Karpas-422 (cell line): ENCODE measurements at places on chromosomes 6 and 20.

DNA sequence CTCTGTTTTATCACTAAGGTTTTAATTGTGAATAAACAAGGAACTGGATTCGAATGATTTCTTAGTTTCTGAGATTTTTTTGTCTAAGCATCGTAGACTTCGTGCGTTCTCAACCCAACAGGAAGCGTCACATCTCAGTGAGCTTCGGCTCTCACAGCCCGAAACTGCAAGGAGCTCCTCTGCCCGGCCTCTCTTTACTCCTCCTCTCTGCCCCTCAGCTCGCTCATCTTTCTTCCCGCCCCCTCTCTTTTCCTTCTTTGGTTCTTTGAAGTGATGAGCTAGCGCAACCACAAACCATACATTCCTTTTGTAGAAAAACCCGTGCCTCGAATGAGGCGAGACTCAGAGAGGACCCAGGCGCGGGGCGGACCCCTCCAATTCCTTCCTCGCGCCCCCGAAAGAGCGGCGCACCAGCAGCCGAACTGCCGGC is 480 bp upstream of the NT5E start:
- no peak for DNase-seq

DNA sequence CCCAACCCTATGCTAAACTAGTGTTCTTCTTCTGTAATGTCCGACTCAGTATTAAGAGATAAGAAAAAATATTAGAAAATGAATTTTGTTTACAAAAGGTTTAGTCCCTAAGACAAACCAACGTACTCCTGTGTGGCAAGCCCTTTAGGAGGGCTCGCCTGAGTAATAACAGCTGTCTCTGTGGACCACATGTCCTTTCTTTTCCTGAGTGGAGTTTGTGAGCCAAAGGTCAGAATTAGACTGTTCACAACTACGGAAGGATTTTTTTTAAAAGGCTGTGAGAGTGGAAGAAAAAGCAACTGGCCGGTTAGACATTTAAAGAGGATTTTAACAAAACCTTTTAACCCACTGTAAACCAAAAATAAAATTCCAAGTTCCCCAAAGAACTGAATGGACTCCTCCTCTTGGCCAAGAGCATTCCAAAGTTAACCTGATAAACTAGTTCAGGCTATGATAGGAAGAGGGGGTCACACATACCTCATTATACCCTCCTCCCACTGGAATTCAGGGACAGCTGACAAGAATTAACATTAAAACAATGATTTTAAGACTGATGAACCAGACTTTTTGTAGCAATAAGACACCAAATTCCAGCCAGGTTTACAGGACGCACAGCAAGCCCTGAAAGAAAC is 43.5 kb downstream of the FAM184A start:
- DNase-seq: no peak

DNA sequence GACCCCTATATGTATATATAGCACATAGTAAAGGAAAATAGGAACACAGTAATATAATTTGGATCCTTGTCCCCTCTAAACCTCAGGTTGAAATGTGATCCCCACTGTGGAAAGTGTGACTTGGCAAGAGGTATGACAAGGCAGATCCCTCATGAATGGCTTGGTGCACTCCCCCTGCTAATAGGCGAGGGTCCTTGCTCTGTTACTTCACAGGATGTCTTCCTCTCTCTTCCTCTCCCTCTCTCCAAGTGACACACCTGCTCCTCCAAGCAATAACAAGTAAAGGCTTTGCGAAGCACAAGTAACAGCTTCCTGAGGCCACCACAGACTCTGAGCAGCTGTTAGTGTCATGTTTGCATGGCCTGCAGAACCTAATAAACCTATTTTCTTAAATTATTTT is 16.4 kb downstream of the ROMO1 start:
- no peak for DNase-seq

GRCh38 chr6:159973951-159974350 is 5.1 kb downstream of the IGF2R start:
- no peak for DNase-seq

DNA sequence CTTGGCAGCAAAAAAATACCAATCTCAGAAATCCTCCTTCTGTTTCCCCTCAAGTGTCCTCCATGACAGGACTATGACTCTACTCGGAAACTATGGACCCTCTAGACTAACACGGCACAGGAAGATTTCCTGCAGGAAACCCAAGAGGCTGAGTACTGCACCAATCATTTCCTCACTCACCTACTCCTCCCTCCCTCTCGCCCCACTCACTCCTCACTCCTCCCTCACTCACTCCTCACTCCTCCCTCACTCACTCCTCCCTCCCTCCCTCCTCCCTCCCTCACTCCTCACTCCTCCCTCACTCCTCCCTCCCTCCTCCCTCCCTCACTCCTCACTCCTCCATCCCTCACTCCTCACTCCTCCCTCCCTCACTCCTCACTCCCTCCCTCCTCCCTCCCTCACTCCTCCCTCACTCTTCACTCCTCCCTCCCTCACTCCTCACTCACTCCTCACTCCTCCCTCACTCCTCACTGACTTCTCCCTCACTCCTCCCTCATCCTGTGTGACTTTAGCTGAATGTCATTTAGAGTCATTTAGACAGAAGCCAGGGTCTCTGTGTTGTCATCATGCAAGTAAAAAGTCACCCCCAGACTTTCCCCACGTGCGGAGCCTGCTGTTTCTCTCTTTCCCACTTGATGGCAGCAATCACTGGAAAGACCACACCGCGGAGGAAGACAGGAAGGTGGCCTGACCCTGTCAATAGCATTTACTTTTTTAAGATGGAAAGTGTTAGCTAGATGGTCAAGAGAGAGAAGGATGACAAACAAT is 226.8 kb upstream of the PDE10A start:
- peak; percentile 58 for DNase-seq

GRCh38 chr6:162109480-162110050 is 618.0 kb downstream of the PRKN start:
- no peak for DNase-seq

DNA sequence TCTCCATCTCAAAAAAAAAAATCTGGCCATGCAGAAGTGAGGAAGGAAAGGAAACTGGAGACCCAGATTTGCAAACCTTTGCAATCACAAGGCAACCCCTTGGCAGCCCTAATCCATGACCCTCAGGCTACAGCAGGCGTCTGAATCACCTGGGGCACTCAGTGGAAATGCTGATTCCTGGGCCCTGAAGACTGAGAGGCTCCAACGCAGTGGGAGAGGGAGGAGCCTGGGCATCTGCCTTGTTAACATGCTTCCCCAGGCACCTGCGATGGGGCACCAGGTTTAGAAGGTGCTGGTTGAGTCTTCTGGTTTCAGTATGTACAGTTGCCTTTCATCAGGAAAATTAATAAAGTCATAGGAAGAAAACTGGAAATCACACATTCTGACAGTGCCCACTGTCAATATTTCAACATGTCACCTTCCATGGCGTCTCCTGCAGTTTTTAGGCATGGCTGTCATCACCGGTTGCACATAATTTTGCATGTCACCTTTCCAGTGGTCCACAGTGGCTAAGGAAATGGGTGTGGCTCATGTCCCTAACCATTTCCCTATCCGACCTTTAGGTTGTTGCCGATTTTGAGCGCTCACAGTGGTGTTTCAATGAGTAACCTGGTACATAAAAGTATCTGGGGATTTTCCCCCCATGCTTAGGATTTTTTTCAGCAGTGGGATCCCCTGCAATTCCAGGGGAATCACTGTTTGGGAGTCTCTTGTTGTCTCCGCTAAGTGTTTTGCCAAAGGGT is 56.9 kb downstream of the PREX1 start:
- no peak for DNase-seq

- DNase-seq: no peak
These were observed 78.5 kb upstream of the AHI1 start for GRCh38 chr6:135576055-135576454.

GRCh38 chr6:1081551-1082284 is 230.2 kb upstream of the FOXQ1 start:
- DNase-seq: no peak

- DNase-seq: no peak
These were observed 43.7 kb downstream of the TOP1 start for GRCh38 chr20:41072190-41072863.

- DNase-seq: no peak
These were observed 51.2 kb downstream of the BMP6 start for GRCh38 chr6:7777074-7777473.

DNA sequence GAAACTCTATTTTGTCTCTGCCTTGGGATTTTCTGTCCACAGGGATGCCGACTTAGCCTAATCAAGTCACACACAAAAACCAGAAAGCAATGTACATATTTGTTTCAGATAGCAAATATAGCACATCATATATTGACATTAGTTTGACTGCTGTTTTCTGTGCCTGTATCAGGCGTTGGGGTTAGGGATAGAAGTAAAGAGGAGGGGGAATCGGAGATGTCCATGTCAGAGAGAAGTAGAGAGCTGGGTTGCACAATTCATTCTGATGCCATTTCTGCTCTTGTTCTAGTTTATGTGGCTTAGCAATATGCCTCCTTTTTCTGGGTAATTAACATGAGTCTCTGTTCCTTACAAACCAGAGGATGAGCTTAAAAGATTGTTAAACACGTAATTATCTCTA is 14.7 kb upstream of the IPCEF1 start:
- DNase-seq: no peak

DNA sequence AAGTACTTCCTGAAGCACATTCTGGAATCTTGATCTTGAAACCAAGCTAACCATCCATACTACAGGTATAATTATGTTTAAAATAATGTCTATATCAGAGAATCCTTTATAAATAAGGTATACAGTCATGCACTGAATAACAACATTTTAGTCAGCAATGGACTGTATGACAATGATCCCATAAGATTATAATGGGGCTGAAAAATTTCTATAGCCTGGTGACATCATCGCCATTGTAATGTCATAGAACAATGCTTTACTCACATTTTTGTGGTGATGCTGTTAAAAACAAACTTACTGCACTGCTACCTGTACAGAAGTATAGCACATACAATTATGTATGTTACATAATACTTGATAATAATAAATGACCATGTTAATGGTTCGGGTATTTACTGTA is 31.8 kb downstream of the RNF146 start:
- no peak for DNase-seq

DNA sequence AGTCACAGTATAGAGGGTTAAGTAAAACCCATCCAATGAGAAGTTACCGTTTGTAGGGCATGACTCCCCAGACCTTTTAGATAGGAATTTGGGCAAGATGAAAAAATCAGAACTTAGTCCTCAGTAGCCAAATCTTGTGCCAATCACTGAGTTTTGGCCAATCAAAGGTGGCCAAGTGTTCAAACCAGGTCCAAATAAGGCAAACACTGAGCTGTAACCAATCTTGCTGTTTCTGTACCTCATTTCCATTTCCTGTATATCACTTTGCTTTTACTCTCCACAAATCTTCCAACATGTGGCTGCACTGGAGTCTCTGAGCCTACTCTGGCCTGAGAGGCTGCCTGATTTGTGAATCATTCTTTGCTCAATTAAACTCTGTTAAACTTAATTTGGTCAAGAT is 81.8 kb upstream of the GPR6 start:
- DNase-seq: no peak

DNA sequence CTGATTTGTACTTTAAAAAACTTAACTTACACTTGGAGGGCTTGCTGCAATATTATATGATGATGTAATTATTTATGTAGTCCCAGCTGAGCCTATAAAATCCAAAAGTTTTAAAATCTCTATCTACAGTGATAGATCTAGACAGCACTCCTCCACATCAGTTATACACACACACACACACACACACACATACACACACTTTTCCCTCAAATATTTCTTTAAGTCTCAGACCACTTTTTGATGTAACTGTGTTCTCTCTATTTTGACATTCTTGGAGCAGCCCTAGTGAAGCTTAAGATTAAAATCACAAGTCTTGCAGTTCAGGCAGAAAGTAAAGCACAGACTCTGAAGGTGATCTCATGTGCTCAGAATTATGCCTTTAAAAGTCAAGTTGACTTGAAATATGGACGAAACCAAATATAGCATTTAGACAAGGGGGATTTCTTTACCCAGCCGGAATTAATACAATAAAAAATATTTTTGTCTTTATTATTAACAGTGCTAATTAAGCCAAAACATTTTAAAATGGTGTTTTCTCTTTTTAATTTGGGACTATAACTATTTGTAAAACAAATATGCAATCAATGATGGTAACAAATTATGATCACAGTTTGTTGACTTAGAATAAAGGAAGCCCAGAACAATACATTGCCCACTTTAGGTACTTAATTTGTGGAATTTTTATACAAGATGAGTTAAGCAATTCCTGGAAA is 63.5 kb upstream of the TMEM30A start:
- no peak for DNase-seq

GRCh38 chr6:139164001-139164400 is 29.1 kb downstream of the HECA start:
- peak; percentile 49 for DNase-seq

DNA sequence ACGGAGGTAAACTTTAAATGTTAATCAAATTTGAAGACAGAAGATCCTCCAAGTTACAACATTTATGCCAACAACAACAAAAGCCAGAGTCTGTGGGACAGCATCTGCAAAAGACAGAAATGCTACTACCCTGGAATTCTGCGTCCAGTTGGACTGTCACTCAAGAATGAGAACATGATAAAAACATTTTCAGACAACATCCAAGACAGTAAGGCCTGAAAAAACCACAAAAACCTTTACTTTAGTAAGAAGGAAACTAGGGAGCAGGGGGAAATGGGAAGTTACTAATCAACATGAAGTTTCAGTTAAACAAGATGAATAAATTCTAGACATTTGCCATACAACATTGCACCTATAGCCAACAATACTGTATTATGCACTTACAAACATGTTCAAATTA is 77.6 kb downstream of the MLIP start:
- DNase-seq: no peak

DNA sequence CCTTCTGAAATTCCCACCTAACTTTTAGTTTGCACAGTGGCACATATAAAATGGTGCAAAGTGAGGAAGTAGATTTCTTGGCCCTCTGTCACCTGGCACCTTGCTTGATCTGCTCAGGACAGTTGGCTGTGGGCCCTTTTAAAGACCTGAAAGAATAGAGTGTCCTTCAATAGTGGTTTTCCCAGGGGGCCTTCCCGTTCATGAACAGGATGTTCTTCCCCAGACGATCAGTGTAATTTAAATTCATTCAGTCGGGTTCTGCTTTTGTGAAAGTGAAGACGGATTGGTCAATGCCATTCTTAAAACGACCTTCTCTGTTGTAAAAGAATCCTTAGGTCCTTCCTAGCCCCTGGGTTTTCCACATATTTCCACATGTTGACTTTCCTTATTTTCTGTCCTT is 178.5 kb downstream of the SASH1 start:
- DNase-seq: peak; percentile 89

- DNase-seq: no peak
These were observed 109.8 kb downstream of the TRERF1 start for GRCh38 chr6:42341771-42342553.

GRCh38 chr6:87661503-87661902 is 40.5 kb downstream of the AKIRIN2 start:
- DNase-seq: no peak
